CD14-positive monocyte (primary cell): ENCODE measurements at places on chromosomes 6 and 20.
A peak's percentile ranks its signal among the peaks of the same experiment; 100 is the strongest.

GRCh38 chr6:10521104-10521808, at the start of gene GCNT2:
Gene GCNT2, plus strand, starts transcription at chr6:10521351. Its CDS starts 7,561 bp downstream, at chr6:10528912.
- peak; percentile 32 for DNase-seq

GRCh38 chr6:130482645-130483390, 117.0 kb downstream of the TMEM200A start:
- no peak for DNase-seq

DNA sequence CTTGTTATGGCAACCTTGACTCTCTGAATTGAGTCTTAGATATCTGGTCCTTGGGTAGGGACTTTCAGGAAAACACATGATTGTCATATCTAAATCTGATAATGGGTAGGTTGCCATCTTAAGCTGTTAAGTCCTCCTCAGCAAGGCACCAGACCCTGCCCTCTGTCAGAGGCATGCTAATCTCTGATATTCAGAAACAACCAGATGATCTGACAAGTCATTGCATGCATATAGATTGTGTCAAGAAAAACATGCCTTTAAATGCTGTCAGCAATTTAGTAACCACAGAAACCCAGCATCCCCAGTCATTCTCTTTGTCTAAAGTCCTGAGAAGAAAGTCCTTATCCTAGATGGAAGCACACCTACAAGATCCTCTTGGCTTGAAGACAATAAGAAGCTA, 149.1 kb downstream of the EDN1 start:
- DNase-seq = no peak

DNA sequence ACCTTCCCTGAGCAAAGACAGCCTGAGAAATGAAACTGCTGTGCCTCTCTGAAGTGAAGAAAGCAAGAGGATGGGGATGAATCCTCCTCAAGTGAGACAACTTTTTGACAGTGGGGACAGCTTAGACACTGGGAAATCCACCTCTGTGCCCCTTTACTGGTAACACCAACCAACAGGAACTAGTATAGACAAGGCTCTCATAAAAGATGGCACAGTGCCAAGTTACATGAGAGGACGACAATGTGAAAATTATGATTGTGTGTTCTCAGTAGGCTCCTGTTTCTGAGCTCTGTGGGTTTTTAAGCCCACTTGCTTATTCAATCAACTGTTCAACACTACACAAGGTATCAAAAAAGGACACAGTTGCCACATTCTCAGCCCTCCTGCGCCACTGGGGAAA, 41.6 kb upstream of the LYRM2 start:
- no peak for DNase-seq

GRCh38 chr6:89311853-89312531, 3.1 kb downstream of the GABRR2 start:
- DNase-seq = no peak

DNA sequence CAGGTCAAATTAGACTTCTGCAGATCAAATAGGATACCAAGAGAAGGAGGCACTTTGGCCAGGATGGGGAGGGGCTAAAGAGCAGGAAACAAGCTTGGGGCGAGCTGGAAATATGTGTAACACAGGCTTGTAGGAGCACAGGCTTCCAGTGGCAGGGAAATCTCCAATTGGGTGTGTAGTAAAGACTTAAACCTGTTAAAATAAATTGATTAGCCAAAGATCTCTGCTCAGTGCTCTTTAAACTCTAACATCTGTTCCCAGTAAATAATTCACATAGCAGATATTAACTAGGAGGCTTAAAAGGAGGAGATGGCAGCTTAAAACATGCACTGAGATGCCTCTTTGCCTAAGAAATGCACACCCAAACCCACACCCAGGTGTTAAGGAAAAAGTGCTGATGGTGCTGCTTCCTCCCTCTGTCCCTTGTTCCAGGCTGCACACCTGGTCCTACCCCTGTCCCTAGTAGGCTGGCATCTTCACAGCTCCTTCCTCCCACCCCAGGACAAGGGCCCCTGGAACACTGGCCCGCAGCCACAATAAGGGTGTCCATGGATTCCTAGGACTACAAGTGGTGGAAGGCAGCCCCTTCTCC, 93.5 kb upstream of the MLN start:
- DNase-seq = no peak

DNA sequence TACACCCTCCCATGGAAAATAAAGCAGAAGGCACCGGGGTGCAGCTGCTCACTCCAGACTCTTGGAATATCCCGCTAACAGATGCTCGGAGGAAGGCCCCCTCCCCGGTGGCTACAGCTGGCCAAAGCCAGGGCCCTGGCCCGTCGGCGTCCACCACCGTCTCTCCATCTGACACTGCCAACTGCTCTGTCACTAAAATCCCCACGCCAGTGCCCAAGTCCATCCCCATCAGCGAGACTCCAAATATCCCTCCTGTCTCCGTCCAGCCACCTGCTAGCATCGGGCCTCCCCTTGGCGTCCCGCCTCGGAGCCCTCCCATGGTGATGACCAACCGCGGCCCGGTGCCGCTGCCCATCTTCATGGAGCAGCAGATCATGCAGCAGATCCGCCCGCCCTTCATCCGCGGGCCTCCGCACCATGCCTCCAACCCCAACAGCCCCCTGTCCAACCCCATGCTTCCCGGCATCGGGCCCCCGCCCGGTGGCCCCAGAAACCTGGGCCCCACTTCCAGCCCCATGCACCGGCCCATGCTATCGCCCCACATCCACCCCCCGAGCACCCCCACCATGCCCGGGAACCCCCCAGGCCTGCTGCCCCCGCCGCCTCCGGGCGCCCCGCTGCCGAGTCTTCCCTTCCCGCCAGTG, 143.9 kb downstream of the SOBP start:
- DNase-seq = no peak

GRCh38 chr6:98463038-98464000, 371.1 kb upstream of the POU3F2 start:
- DNase-seq = no peak

- DNase-seq = no peak
These were observed 27.5 kb downstream of the MCM8 start for GRCh38 chr20:5977975-5978374.

GRCh38 chr20:43540673-43541060, 18.2 kb upstream of the SGK2 start:
- DNase-seq = no peak

- no peak for DNase-seq
These were observed 461.9 kb downstream of the GJA1 start for GRCh38 chr6:121897337-121897760.

GRCh38 chr6:169141671-169142537, 111.7 kb downstream of the THBS2 start:
- no peak for DNase-seq

DNA sequence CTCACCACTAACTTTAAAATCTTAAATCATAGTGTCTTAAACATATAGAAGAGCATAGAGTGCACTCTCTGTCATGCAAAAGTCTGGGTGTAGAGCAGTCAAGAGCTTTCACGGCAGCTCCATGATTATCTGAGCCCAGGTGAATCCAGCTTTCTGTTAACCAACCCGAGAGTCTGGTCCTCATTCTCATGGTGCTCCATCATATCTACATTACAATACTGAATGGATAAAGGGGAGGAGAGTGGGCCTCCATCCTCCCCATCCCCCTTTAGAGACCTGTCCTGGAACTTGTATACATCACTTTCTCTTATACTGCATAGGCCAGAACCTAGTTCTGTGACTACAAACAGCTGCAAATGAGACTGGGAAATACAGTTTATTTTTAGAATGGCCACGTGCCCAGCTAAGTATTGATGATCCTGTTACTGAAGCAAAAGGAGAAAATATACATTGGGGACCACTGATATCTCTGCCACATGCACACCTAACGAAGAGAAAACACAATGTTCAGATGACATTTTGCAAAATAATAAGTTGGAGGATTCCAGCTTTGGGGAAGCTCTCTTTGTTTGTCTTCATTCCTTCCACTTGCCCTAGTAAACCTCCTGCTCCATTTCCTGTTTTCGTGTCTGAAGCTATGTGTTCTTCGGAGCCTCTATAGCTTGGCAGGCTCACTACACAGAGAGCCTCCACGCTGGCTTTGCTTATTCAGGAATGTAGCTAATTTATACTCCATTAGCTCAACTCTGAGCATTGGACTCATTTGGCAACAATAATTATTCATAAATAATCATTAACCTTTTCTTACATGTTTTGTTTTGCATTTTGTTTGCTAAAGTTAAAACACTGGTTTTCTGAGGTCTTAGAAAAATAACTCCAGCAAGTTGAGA, 110.1 kb downstream of the IYD start:
- DNase-seq = no peak

DNA sequence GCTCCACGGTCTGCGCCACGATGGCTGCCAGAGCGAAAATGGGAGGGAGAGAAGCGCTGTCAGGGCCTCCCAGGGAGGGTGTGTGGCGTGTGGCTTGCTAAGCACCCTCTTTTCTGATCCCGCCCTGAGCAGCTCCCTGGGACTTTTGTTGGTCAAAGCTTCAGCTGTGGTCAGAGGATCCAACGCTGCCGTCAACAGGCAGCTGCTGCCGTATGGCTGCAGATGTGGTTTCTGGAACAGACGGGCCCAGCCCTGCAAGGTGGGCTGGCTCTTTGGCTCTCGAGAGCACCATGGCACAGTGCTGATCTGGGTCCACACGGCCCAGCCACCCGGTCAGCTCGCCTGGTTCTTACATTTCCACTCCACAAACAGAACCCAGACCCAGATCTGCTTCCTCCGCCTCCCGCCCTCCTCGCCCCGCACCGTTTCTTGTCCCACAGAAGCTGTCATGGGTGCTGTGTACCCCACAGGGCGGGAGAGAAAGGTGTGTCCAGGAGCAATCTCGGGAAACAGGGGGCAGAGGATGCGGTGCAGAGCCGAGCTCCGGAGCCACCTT, 86.0 kb upstream of the BHLHE23 start:
- DNase-seq = no peak

GRCh38 chr6:157732007-157732406, 91.0 kb upstream of the SNX9 start:
- DNase-seq = no peak

- peak; percentile 62 for DNase-seq
These were observed 164.9 kb upstream of the RREB1 start for GRCh38 chr6:6942831-6943230.

GRCh38 chr20:56380375-56380774, 11.6 kb downstream of the AURKA start:
- no peak for DNase-seq

GRCh38 chr6:53038141-53038540, 27.1 kb upstream of the FBXO9 start:
- DNase-seq = no peak

GRCh38 chr20:8557711-8558110, 425.6 kb downstream of the PLCB1 start:
- no peak for DNase-seq

- DNase-seq = no peak
These were observed 84.1 kb downstream of the RNF217 start for GRCh38 chr6:125046107-125046925.

DNA sequence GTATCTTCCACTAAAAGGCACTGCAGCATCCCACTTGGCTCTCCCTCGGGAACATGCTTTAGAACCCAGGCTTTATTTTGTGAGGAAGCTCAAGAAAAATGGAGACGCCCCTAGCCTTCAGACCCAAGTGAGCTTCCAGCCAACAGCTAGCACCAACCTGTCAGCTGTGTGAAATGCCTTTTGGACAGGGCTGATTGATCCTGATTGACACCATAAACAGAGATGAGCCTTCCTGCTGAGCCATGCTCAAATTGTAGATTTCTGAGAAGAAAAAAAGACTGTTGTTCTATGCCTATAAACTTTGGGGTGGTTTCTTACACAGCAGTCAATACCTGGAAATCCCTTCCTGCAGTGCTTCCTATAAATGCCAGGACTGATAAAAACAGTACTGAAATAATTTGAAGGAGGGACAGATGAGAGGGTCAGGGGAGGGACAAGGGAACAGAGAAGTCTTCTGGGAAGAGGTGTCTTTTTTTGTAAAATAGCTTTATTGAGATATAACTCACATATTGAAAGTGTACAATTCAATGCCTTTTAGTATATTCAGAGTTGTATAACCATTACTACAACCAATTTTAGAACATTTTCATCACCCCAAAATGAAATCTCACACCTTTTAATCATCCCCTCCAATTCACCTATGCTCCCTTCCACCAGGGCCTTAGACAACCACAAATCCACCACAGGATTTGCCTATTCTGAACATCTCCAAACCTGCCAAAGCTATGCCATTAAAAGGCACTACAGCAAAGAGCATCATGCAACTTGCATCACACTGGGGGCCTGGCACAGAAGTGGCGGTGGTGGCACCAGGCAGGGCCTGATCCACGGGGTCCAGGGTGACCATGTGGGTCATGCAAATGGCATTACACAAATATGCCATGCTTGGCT, 2.7 kb upstream of the STK4 start:
- DNase-seq = no peak

GRCh38 chr20:22385602-22386305, 198.6 kb downstream of the FOXA2 start:
- DNase-seq = no peak

DNA sequence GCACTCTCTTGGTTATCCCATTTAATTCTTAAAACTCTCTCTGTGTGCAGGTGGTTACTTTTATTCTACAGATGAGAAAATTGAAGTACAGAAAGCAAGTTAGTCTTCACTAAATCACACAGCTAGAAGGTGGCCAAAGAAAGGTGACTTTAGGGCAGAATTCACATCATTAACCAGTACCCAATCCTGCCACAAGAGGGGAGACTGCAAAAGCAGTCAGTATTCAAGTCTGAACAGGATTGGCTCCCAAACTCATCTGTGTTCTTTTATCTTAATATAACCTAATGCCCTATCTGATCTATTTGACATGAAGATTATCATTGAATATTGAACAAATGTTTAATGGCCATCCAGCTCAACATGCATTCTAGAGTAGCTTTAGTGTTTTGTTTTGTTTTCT, 225.3 kb upstream of the FAM83B start:
- DNase-seq = no peak

- DNase-seq = no peak
These were observed 53.9 kb downstream of the ADNP start for GRCh38 chr20:50877232-50877743.

DNA sequence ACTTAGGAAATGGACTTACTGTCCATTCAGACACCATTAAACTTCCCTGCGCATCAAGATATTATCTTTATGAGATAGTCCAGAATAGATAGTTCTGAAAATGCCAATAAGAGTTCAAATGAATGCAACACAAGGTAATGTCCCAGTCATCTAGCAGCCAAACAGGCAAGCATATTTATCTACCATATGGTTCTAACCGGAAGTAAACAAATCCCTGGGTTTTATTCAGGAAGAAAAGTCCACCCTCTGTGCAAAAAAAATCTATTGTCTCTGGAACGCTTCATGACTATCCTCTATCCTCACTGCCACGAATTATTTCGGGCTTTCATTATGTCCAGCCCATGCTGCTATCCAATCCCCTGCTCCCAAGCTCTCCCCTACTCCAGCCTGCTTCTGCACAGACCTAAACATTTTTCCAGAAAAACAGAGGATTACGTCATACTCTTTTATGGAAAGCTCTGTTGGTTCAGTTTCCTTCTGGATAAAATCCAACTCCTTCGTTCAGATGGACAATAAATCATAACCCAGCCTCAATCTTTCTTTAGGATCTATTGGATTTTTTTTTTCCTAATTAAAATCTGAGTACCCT, 11.4 kb downstream of the PPIL6 start:
- DNase-seq = no peak

DNA sequence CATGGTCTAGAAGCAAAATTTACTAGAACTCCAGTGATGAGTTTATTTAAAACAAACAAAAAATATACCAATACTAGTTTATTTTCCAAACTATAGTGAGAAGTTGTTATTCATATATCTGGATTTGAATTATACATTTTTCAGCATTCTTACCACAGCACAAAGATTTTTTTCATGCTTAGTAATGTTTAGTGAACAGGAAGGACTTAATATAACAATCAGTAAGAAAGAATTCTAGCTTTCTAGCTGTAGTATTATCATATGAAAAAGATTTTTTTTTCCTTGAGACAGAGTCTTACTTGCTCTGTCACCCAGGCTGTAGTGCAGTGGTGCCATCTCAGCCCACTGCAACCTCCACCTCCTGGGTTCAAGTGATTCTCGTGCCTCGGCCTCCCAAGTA, 13.8 kb downstream of the MARCKS start:
- no peak for DNase-seq
